H1 (cell line): ENCODE measurements at places on chromosomes 11 and 22. TPM values are rescaled to one million over a fixed set of nuclear protein-coding genes. Genes with fewer than 3 reads are reported as not detected.

Gene CARNS1
- total RNA-seq: 0.61 and 1.1 TPM in 2 replicates

Gene SLC22A25
- not detected in 2 replicates for total RNA-seq

Gene FBXO3
- 19.7 and 25.7 TPM in 2 replicates for total RNA-seq

Gene GLYAT
- total RNA-seq: not detected in 2 replicates

Gene ISX
- not detected in 2 replicates for total RNA-seq

Gene C22orf31
- not detected in 2 replicates for total RNA-seq

Gene CARD10
- total RNA-seq: 14.4 and 14.6 TPM in 2 replicates

Gene TRIM49
- total RNA-seq: not detected in 2 replicates

Gene OR4D11
- total RNA-seq: not detected in 2 replicates

Gene MN1
- 4.9 and 5.2 TPM in 2 replicates for total RNA-seq

DNA sequence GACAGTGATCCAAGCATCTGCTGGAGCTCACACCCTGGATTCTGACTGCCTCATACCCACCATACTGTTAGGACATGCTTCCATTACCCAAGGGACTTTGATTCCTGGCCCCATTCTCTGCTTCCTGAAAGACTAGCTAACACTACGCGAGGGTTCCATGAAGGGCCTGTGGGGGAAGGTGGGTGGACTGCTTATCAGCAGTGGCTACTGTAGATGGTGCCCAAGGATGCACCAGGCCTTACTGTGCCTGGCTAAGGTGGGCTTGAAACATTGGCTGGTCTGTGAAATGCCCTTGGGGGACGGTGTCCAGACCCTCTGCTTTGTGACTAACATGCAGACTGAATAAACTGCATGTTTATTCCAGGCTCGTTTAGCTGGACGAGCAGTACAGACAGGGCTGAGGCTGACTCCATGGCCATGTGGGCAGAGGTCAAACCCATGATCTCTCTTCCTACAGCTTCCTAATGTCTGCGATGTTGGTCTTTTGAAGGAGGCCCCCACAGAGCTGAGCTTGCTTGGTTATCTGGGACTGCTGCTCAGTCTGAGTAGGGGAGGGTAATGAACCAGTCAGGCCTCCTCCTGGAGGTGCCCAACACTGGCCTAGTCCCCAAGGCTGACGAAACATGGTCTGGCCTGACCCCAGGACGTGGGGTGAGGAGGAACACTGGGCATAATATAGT lies 48.3 kb upstream of the PHOX2A start:
- no peak for DNase-seq

DNA sequence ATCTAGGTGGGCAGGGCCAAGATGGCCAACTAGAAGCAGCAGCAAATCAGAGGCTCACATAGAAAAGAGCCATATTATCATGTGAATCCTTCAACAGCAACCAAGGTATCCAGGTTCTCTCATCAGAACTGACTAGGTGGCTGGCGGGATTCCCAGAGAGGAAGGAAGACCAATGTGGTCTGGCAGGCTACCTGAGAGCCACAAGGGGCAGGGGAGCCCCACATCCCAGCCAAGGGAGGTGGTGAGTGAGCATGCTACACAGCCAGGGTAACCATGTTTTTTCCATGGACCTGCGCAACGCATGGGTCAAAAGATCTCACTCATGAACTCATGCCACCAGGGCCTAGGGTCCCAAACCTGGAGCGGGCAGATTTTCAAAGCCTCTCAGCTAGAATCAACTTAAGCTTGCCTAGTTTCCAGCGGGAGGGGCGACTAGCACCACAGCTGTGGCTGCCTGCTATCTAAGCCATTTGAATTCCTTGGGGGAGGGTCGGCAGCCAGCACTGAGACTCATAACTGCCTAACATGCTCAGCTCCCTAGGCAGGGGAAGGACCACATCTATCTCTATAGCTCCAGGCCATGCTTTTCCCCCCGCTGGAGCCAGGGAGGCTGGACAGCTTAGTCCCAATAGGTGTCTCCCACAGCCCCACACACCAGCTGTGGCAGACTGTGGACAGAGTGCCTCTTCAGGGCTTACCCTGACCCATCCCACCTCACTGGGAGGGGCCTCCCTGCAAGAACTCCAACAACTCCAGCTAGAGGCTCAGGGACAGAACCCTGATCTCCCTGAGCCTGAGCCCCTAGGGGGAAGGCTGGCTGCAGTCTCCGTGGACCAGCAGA lies 28.7 kb upstream of the CASP12 start:
- DNase-seq: no peak

- DNase-seq: no peak
Observed at GRCh38 chr11:105244160-105244825, 104.7 kb upstream of the CARD18 start.

DNA sequence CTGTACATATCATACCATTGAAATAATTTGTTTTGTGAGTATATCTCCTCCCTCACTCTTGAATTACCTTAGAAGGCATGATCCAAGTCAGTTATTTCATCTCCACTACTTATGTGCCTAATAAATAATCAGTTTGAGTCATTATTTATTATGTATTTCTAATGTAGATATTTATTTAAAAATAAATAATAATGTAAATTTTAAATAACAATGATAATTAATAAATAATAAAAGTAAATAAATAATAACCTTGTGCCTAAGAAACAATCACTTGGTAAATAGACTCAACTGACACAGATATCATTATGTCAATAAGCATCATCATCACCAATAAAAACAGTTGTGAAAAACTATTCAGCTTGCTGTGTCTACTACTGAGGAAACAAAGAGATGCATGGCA lies 213.8 kb downstream of the CNTN5 start:
- no peak for DNase-seq

DNA sequence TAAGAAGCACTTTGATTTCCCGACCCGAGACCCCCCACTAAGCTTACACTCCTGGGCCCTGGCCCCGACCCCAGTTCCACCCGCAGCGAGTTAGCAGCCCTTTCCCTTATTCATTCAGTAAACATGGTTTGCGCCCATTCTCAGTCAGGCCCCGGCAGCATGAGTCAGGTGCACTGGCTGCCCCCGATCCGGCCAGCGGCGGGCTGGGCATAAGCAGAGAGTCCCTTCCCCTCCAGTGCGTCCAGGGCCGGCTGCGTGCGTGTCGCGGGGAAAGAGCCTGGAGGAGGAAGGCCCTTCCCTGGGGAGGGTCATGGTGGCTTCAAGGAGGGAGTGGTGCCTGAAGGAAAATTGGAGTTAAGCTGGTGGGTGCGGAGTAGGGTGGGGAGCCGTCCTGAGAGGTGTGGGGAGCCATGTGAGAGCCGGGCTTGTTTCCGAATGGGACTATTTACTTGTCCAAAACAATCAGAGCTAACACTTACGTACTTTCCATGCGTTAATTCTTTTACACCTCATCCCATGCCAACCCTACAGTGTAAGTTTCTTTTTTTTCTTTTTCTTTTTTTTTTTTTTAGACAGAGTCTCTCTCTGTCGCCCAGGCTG lies 657 bp downstream of the IGHMBP2 start:
- DNase-seq: no peak

- DNase-seq: no peak
Observed at GRCh38 chr22:49713003-49713402, 114.7 kb downstream of the BRD1 start.

DNA sequence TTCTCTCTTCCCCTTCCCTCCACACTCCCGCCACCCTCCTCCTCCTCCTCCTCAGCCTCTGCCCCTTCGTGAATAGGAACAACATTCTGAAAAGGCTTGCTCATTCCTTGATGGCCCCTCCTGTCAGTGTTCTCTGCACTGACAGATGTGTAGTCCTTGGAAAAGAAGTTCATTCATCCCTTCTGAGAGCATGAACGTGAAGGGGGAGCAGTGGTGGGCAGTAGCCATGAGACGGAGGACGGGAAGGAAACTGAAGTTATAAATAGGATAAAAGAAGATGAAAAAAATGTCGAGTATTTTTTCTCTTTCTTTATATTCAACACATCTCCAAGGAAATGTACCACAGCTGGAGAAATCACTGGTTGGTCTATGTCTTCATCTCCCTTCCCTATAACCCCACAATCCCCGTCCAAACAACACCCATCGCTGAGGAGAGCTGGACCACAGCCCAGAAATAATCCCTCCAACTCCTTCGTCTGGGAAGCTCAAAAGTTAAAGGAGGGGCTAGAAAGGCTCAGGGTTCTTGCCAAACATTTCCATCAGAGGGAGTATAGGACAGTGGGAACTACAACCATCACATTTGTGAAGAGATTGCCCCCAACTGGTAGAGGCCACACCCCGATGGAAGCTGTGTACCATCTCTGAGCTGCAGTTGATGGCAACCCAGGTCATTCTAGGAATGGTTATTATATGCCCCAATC lies 33.5 kb downstream of the ETS1 start:
- no peak for DNase-seq

DNA sequence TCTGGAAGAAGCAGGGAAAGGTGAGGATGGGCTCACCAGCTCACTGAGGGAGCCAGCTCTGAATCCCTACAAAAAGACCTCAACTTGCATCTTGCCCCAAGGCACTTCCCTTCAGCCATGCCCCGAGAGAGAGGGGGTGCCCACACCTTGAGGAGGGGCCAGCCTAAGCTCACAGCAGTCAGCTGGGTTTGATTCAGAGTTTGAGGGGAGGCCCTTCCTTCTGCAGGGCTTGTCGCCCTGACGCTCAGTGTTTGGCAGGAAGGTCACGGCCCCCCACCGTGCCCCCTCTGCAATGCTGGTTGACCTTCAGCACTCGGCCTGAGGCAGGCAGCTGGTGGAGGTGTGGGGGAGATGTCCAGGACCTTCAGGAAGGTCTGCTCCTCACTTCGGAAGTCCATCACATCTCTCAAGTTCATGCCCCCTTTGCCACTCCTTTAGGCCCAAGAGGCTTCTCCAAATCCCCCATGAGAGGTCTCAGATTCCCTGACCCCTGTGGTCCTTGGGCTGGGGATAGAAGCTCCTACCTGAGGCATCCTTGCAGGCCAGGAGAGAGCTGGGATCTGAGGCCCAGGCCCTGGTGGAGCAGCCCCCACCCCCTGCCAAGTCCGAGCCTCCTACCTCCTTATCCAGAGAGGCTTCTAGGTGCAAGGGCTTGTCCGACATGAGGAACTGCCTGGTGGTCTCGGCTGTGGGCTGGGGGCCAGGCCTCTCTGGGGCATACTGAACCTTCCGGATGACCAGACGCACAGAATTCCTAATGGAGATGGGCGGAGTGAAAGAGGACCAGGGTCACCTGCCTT lies 37.6 kb downstream of the TPBGL start:
- no peak for DNase-seq

GRCh38 chr11:121318848-121319834 lies 26.6 kb downstream of the SC5D start:
- DNase-seq: no peak

GRCh38 chr22:39530116-39530515 lies 2.4 kb downstream of the RPS19BP1 start:
- DNase-seq: no peak

DNA sequence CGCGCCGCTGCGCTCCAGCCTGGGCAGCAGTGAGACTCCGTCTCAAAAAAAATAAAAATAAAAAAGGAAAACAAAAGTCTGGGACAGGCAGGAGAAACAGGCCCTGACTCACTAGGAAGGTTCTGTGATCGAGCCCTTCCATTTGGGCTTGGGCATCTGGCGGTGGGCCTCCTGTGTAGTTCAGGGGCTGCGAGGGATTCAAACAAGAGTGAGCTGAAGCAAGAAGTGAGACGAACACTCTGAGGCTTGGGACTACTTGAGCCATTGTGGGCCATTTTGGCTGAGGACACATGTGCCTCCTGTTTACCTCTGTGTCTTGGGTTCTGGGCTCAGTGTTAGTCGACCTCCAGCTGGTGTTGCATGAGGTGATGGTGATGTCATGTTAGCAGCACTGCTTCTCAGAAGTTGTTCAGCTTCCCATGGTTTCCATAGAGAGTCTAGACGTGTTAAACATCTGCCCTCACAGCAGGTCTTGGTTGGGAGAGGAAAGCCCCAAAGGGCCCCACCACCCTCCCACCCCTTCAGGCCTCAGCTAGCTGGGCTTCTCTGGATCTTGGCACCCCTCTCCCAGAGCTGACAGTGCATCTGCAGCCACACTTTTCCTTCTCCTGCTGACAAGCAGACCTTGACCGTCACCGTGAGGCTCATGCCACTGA lies 57.8 kb downstream of the MED15 start:
- DNase-seq: no peak

DNA sequence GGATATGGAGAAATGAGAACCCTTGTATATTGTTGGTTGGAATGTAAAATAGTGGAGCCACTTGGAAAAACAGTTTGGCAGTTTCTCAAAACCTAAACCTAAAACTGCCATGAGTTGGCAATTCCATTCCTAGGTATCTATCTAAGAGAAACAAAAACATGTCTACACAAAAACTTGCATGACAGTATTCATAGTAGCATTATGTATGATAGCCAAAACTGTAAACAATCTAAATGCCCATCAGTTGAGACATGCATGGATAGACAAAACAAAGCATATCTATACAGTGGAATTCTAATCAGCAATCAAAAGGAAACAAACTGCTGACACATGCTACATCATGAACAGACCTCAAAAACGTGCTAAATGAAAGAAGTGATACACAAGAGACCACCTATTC lies 34.9 kb downstream of the TRAF6 start:
- DNase-seq: no peak
